ENCODE measurements at places on chromosomes 6 and 20.

DNA sequence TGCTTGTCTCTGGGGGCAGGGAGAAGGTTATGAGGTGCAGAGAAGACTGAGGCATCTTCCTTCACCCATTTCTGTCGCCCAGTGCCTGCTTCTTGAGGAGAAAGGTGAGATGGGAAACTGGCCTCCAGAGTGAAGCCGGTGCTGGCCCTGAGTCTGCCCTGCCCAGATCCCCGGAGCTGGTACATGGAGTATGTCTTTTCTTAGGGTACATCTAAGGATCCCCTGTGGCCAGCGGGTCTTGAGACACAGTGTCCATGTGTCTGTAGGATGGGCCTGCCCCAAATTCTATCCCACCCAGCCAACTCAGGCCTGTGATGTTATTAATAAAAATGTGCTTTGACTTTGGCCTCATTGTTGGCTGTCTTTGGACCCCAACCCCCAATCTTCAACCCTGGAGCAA lies 8.8 kb upstream of the BAK1 start:
- DNase-seq: no peak

DNA sequence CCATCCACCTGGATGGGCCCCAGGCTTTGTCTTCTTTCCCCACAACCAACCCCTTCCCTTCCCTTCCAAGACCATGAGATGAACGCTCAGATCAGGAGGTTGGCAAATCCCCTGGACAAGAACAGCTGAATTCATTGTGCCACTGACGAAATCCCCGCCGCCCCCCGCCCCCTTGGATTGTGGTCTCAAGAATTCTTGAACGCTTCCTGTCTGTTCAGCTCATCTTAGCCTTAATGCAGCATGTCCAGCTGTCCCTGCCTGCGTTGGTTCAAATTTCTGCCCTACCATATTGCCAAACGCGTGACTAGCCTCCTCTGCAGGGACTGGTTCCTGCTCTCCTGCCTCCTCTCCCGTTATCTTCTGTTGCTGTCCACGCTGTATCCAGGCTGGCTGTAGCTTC lies 133.2 kb downstream of the CDH4 start:
- DNase-seq: no peak

GRCh38 chr6:36659271-36659670 lies 19.2 kb upstream of the CDKN1A start:
- no peak for DNase-seq

DNA sequence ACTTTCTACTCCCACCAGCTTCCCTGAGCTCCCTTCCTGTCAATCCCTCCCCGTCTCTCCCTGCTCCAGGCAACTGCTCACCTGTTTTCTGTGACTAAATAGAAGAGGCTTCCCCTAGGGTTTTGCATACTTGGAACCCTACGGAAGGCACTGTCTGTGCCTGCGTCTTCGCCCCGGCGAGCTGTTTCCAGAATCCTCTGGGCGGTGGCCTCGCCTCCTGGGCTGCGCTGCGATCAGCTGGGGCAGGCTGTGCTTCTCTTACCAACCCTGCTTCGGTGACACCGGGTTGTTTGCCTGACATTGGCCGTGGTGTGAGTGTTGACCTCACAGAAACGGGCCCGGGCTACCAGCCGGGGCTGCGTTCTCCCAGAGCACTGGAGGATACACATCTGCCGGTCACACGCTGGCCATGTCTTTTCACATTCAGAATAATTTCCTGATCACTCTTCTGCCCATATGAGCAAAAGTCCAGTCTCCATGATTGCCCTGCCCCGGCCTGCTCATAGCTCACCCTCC lies 29.4 kb upstream of the CCR6 start:
- DNase-seq: no peak

- no peak for DNase-seq
These were observed 8.4 kb downstream of the VAPB start for GRCh38 chr20:58397429-58397828.

GRCh38 chr6:138803861-138804260 lies 8.0 kb downstream of the ECT2L start:
- DNase-seq: no peak

DNA sequence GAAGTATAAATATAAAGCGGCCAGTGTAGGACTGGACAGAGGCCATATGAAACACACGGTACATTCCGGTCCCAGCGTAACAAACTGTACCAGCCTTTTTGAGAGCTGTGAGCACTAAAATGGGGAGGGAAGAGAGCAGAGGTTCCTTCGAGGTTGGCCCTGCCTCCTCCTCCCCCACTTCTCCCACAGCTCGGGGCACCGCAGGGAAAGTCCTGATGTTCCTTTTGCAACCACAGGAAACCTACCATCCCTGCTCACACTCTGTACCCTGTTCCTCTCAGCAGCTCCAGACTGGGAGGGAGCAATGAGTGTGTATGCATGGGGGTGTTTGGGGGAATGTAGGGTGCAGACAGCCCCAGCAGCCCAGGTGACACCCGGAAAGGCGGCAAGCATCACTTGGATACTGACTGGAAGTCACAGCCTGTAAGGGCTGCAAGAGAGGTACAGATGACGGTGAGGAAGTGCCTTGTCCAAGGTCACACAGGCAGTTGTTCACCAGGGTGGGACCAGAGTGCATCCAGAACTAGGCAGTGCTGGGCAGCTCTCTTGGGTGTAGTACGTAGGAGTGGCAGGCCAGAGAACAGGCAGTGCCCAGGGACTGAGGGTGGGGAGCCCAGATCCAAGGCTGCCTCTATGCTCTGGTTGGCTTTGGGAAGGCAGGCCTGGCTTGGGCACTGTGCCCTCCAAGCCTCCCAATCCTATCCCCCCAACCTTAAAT lies 11.0 kb upstream of the ARMC12 start:
- DNase-seq: no peak

DNA sequence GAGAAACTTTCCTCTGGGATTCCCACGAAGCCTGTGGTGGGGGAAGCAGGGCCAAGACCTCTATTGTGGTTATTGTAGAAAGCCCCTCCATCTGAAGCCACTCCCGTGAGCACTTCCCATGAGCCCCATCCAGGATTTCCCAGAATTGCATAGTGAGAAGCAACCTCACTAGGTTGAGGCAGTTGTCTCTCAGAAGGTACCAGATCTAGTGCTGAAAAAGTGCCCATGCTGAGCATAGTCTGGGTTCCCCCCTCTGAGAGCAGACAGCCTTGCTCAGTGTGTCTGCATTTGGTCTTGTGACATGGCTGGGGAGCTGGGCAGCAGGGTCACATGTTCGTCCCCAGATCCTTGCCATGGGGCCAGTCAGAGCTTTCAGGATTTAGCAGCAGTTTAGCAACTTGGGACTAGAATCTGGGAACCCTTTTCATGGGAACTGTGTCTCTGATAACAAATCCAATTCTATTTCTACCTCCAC lies 38.6 kb downstream of the SLC9A8 start:
- DNase-seq: no peak

GRCh38 chr6:42417641-42418112 lies 34.0 kb downstream of the TRERF1 start:
- DNase-seq: peak; percentile 40

GRCh38 chr20:58921564-58921963 lies 59.5 kb upstream of the NELFCD start:
- no peak for DNase-seq

DNA sequence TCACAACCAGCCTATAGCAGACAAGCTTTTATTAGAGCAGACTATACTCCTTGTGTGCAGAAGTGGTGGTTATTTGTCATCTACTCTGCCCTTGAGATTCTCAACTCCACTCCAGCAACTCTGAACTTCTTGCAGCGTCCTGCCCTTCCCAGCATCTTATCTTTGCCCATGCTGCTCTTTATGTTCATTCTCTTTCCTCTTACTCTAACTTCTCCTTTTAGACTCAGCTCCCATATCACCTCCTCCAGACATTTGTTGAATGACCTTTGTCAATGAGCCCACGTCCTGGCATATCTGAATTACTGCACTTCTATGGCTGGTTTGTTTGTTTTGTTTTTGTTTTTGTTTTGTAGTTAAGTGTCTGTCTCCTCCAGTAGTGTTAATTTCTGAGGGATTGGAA lies 81.2 kb downstream of the KCNQ5 start:
- DNase-seq: no peak

- no peak for DNase-seq
These were observed 117.9 kb downstream of the JAG1 start for GRCh38 chr20:10555865-10556308.

- DNase-seq: no peak
These were observed 6.1 kb upstream of the DLL1 start for GRCh38 chr6:170296746-170297575.

DNA sequence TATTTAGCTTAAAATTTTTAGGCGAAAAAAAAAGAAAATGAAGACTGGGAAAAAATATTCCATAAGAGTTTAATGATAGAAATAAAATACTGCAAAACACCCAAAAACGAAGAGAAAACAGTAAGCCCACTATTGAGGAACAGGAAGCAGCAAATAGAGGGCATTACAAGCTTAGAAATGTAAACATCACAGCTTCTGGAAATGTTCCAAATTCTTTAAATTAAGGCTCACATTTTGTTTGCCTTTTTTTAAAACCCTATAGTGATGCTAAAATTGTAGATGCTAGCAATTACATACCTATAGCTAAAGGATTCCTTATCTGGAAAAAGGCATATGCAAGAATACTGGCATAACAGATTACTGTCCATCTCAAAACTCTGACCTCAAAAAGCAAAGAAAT lies 248.6 kb downstream of the KHDRBS2 start:
- no peak for DNase-seq

DNA sequence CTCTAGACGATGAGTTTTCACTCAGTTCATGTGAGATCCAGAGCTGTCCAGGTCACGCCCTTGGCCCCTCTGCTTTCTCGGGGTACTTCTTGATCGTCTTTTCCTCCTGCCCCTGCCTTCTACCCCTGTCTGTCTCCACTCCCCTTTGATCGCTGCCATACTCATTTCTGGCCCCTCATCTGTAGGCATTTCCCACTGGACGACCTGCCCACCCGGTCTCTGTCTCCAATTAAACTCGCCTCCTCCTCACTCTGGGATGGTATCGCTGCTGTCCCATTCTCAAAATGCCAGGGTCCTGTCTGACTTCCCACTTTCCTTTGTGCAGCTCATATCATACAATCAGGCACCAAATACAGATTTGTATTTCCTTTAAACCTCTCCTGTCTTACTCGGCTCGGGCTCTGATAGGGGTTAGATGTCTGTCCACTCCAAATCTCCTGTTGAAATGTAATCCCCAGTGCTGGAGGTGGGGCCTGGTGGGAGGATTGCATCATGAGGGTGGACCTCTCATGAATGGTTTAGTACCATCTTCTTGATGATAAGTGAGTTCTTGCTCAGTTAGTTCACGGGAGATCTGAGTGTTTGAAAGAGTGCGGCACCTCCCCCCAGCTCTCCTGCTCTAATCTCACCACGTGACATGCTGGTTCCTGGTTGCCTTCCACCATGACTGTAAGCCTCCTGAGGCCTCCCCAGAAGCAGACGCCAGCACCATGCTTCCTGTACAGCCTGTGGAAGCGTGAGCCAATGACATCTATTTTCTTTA lies 3.5 kb upstream of the SYNJ2 start:
- no peak for DNase-seq

DNA sequence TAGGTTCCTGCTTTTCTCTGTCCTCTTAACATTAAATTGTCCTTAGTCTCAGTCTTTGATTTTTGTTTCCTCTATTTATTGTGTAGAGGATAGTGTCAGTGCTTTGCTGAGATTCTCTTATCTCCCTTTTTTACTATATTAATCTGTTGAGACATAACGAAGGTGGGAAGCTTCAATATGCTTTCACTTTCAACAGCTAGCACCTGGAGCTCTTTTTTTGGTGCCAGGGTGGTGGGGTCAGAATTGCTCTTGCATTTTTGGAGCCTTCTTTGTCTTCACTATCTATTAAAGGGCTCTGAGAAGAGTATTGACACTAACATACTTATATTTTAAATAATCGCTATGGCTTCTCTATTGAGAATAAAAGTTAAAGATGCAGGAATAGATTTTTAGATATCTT lies 97.1 kb upstream of the EPHA7 start:
- DNase-seq: no peak

GRCh38 chr6:86936834-86937218 lies 502 bp upstream of the HTR1E start:
- no peak for DNase-seq

GRCh38 chr6:24458941-24459340 lies 30.4 kb downstream of the GPLD1 start:
- DNase-seq: no peak

- no peak for DNase-seq
These were observed 168.8 kb upstream of the GRIK2 start for GRCh38 chr6:101224751-101225150.

GRCh38 chr6:18215436-18215835 lies 48.9 kb downstream of the DEK start:
- DNase-seq: no peak

DNA sequence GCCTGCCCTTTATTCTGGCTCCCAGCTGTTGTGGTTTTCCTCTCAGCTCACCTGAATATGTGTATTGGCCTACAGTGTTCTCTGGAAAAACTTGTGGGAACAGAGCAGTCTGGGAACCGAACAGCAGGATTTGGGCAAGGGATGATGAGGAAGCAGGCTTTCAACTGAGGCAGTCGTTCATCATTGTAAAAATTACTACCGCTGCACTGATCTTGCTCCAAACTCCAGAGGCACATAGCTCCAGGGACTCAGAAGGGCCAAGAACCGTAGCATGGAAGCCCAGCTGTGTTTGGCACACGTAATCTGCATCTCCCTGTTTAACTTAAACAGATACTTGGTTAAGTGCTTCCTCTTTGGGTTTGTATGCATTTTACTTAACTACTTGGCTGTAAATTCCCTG lies 48.3 kb upstream of the EEF1A1 start:
- DNase-seq: no peak

DNA sequence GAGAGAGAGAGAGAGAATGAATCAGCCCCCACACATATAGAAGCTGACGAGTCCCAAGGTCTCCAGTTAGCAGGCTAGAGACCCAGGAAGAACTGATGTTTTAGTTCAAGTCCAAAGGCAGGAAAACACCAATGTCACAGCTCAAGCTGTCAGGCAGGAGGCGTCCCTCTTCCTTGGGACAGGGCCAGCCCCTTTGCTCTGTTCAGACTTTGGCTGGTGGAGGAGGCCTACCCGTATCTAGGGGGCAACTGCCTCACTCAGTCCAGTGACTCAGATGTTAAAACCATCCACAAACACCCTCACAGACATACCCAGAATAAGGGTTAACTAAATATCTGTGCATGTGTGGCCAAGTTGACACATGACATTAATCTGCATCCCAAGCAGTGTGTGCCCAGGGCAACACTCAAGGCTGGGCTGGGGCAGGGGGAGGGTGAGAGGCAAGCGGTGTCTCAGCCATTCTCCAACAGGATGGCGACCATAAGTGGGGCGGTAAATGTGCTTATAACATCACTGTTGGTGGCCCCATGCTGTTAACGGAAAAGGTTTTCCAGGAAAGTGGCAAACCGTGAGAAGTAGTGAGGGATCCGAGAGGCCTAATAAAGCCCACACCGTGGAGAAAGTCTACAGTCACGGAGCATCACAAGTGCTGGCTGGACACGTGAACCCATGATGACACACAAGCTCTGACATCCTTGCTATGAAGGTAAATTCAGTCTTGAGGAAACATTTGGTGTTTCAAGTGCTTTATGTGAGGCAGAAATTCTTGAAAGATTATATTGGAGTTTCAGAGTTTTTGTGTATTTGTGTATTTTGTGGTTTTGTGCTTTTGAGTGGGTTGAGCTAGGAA lies 28.1 kb downstream of the RAMACL start:
- no peak for DNase-seq

Measured in stimulated activated CD8-positive, alpha-beta memory T cell treated with anti-CD3 and anti-CD28 coated beads, Interleukin-7, amount 100 ng/mL, for 1 hour (primary cell).